Activated CD4-positive, CD25-positive, alpha-beta regulatory T cell treated with anti-CD3 and anti-CD28 coated beads, Interleukin-2, amount 50 U/mL, for 72 hours (primary cell): ENCODE measurements at places on chromosomes 3 and 15.

DNA sequence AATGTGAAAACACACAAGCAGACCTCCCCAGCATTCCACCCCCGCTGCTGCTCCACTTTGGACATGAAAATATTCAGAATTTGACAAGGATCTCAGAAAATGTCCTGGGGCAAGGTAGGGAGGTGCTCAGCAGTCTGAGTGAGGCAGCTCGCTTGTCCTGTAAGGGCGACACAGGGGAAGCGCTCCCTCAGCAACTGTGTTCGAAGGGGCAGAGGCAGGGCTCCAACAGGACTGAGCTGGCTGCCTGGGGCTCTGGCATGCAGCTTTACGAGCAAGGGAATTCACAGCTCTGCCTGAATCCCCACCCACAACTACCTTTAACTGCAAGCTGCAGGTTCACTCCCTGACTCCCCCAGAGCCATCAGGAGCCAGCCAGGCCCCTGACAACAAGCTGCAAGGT lies 287.0 kb upstream of the LYSMD4 start:
- no peak for DNase-seq

- DNase-seq, result no peak
Observed at GRCh38 chr3:27079427-27080257, 289.5 kb downstream of the NEK10 start.

DNA sequence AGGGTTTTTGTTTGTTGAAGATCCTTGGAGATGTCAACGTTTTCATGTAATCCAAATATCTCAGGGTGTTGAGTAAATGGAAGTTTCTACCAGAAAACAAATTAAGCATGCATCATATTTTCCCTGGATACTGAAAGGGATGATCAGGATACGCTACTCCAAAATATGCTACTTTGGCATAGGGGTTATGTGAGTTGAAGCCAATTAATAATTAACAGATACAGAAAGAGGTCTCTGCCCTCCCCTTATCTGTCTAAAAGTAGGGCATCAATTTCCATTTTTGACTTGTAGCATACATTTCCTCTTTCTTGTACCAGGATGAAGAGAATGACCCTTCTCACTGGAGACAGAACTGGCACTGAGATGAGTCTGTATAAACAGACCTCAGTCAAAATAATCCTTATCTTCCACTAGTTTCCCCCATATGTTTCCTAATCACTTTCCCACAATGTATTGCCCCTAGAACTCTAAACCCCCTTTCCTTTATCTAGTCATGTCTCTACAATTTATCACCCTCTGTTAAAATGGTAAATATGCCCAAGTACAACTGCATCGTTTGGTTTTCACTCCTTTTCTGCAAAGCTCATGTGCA lies 17.4 kb upstream of the ASB14 start:
- DNase-seq, result no peak

DNA sequence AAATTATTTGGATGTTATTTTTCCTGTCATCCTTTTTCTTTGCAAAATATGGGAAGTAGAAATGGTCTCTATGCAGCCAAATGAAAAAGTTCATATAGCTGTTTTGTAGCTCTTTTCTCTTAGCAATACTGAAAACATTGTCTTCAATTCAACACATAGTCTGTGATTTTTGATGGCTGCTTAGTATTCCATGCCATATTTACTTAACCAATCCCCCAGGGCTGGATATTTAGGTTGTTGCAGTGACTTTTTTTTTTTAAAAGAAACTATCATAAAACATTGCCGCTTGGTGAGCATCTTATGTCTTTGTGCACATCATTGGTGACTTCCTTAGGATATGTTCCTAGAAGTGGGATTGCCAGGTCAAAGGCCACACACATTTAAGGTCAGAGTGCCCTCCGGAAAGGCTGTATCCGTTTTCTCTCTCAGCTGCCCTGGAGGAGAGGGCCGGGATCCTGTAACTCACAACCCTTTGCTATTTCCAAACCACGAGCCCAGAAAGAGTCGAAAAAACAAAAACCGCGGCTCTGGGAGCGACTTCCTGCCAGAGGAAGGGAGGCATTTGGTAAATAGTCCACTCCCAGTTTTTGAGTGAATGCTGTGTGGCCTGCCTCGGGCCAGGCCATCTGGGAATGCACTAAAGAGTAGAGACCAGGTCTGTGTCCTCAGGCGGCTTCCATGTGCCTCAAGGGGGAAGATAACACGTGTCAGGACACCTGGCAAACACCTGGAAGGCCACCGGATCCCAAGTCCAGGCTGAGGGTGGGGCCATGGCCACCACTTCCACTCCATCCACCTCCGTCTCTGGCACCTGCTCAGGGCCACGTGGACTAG lies 41.9 kb downstream of the SMAD6 start:
- no peak for DNase-seq

GRCh38 chr3:171811295-171811912 lies 1.1 kb upstream of the PLD1 start:
- no peak for DNase-seq

DNA sequence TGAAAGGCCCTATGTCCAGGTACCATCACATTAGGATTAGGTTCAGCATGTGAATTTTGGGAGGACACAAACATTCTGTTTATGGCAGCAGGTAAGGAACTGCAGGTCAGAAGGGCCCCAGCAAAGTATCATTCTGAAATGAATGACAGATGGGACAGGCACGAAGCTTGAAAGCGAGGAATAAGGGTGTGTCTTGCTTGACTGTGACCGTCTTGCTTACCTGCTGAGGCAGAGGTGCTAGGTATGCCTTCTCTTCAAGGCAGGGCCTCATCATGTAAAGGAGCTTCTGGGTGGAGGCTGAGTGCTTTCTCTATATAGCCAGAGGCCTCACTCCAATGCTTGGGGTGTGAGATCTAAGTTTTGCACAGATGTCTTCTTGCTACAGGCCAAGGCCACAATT lies 41.4 kb downstream of the TMEM108 start:
- DNase-seq, result no peak
